ENCODE measurements at places on chromosomes 16 and 17.
A peak's percentile ranks its signal among the peaks of the same experiment; 100 is the strongest.

DNA sequence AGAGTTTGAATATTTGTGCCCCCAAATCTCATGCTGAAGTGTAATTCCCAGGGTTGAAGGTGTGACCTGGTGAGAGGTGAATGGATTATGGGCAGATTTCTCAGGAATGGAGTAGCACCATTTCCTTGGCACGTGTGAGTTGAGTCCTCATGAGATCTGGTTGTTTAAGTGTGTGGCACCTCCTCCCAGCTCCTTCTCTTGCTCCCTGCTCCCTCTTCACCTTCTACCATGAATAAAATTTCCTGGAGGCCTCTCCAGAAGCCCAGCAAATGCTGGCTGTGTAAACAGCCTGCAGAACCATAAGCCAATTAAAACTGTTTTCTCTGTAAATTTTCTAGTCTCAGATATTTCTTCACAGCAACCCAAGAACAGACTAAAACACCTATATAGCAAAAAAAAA is 12.6 kb upstream of the APOH start:
- no peak for DNase-seq

DNA sequence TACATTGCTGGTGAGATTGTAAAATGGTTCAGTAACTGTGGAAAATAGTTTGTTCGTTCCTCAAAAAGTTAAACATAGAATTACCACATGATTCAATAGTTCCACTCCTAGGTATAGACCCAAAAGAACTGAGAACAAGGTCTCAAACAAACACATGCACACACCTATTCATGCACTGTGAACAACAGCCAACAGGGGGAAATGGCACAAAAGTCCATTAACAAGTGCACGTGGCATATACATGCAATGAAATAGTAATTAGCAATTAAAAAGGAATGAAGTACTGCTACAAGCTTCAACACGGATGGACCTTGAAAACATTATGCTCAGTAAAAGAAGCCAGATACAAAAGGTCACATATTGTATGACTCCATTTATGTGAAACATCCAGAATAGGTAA is 23.8 kb downstream of the SDK2 start:
- DNase-seq = no peak

DNA sequence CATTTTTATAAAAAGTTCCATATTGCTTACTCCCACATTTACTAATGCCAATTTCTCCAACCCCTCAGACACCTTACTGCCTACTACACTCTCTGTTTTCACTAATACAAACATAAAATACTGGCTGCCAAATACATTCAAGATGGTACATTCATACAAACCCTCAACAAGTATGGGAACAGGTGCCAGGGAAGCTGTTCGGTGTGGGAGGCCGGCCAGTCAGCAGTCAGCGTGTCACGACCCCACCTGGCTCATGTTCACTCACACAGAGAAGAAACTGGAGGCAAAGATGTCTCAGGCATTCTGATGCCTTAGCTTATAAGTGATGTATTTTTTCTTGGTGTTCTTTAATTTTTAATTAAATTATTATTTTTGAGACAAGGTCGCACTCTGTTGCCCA is 42.4 kb upstream of the TRAP1 start:
- DNase-seq = no peak

- no peak for DNase-seq
Measured at GRCh38 chr17:71349908-71350600, 770.8 kb upstream of the SOX9 start.

- no peak for DNase-seq
Measured at GRCh38 chr17:29772981-29773380, 150.3 kb upstream of the CORO6 start.

- no peak for DNase-seq
Measured at GRCh38 chr16:49809062-49809461, 46.9 kb downstream of the ZNF423 start.

DNA sequence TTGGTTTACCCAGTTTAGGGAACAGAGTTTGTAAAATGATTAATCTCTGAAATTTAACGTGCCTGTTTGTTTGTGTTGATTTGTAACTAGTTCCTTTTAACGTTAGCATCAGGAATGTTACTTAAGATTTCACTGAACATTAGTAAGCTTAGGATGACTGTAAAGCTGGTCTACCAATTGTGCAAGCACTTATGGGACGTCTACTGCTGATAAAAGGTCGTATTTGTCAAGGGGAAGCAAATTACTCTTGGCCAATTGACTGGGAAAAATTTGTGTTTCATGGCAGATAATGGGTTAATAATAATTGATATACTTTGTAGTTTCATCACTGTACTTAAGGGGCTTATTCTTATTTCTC is 11.8 kb downstream of the METTL9 start:
- DNase-seq = no peak

- DNase-seq = no peak
Measured at GRCh38 chr17:80633207-80633606, 88.6 kb downstream of the RPTOR start.

GRCh38 chr17:50943575-50943933 is 77.4 kb upstream of the TOB1 start:
- DNase-seq = no peak

DNA sequence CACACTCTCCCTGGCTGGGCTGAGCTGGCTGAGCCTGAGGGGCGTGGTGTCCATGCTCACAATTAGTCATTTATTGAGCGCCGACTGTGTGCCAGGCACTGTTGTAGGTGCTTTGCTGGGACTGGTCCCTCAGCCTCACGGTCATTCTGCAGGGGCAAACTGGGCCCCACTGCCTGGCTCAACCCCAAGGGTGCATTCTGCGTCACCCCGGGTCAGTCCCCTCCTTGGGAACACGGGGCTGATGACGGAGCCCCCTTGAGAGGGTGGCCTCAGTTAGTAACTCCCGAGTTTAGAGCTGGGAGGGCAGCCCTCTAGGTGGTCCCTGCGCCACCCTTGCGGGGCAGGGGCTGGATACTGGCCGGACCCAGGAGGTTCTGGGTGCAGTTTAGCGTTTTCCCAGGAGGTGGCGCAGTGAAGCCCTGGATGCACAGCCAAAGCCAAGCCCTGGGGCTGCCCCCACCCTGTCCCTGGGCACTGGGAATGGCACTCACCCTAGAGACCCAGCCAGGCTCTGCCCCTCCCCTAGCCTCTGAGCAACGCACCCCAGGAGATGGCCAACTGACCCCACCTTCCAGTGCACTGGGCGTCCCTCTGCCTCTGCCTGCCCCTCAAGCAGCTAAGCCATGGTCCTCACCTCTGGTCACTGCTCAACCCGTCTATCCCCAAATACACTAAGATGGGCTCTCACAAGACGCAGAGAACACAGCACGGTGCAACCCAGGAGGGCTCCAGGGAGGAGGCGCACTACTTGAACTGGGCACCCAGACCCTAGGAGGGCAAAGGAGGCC is 243.2 kb upstream of the GSE1 start:
- DNase-seq = no peak

DNA sequence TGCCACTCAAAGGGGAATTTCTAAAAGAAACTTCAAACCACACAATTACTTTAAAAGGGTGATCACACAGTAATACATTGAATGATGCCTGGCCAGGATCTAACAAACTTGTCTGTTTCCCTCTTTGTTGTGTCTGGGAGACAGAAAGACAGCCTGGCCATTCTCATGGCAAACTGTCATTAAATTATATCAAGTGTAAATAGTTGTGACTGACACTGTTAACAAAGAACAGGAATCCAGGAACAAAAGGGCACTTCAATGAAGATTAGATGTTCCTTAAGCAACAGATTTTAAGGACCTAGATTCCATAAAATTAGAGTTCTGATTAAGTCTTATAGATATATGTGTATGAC is 383.6 kb downstream of the KCNJ2 start:
- DNase-seq = no peak

- DNase-seq = no peak
Measured at GRCh38 chr17:72429066-72429638, 308.3 kb downstream of the SOX9 start.

DNA sequence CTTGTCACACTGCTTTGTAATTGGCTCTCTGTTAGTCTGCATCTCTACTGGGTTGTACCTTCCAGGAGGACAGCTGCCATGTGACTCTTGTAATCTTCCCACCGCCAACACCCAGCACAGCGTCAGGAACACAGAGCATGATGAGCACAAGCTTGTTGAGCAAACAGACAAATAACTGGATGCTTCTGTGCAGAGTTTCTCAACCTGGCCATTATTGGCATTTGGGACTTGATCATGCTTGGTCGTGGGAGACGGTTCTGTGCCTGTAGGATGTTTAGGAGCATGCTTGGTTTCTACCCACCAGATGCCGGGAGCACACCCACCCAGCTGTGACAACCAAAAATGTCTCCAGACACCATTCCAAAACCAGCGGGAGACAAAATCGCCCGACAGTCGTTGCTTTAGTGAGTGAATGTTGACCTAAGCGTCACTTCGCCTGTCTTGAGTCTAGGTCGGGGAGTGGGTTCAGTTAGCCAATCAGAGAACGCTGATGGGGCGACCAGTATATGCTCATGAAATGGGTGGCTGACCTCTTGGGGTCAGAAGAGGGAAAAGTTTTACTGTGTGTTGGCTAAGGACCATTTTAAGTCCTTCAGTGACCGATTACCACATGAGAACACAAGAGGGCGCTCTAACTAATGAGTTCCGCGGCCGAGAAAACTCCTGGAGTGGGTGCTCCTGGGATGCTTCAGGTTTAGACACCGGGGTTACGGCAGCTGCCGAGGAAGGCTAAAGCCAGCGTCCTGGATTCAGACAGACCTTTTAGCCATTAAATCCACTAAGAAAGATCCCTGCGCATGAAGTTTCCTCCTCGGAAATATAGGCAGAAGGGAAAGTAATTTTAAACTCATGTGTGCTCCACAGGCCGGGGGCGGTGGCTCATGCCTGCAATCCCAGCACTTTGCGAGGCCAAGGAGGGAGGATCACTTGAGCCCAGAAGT is 57.8 kb upstream of the TEX2 start:
- DNase-seq = no peak

- peak; percentile 81 for DNase-seq
Measured at GRCh38 chr17:58351831-58352595, at the start of gene SUPT4H1. TSS of gene SUPT4H1 (minus strand) at chr17:58352201. CDS start at chr17:58352135, 66 bp downstream.

GRCh38 chr17:80313160-80313829 is 52.6 kb downstream of the RNF213 start:
- no peak for DNase-seq

GRCh38 chr17:38939987-38940386 is 14.6 kb downstream of the LASP1NB start:
- no peak for DNase-seq

Data from activated CD8-positive, alpha-beta memory T cell treated with anti-CD3 and anti-CD28 coated beads for 1 hour (primary cell).